ENCODE measurements at places on chromosomes 16 and 17.

GRCh38 chr17:45061606-45062205, 589 bp downstream of the NMT1 start:
- DNase-seq = no peak

- no peak for DNase-seq
Measured at GRCh38 chr16:11291091-11291703, 10.1 kb upstream of the PRM1 start.

DNA sequence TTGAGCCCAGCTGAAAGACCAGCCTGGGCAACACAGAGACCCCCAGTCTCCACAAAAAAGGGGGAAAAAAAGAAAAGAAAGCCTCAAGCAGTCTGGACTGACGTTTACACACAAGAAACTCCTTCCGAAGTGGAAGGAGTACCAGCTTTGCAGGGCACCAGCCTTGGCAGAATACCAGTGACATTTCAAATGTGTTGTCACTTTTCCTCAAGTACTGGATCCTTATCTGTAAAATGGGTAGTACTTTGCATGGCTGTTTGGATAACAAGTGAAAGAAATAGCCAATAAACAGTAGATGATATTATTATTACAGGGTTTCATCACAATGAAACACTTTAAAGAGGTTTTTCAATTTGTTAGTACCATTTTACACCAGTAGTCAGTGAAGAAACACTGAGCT, 14.2 kb downstream of the YWHAE start:
- no peak for DNase-seq

DNA sequence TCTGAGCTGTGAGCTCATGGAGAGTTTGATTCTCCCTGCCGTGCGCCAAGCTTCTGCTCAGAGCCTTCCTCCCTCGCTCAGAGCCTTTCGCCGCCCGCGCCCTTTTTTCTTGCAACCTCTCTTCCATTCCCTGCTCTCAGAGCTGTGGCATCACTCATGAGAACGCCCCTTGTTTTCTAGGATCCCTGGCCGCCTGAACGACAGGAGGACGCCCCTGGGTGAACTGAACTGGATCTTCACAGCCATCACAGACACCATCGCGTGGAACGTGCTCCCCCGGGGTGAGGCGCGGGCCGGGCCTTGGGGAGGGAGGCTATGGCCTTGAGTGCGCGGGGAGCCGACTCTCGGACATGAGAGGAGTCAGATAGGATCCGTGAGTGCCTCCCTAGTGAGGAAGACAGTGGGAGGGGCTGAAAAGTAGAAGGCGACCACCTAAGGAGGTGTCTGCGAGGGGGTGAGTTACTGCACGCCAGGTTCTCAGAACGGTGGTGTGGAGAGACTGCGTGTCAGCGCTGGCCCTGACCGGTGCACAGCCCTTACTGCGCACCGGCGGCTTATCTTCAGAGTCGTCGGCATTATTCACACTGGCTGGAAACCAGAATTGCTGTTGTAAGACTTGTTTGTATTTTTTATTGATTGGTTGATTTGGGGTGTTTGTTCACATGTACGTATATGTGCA, 169.5 kb upstream of the CHMP6 start:
- DNase-seq = peak; percentile 10

DNA sequence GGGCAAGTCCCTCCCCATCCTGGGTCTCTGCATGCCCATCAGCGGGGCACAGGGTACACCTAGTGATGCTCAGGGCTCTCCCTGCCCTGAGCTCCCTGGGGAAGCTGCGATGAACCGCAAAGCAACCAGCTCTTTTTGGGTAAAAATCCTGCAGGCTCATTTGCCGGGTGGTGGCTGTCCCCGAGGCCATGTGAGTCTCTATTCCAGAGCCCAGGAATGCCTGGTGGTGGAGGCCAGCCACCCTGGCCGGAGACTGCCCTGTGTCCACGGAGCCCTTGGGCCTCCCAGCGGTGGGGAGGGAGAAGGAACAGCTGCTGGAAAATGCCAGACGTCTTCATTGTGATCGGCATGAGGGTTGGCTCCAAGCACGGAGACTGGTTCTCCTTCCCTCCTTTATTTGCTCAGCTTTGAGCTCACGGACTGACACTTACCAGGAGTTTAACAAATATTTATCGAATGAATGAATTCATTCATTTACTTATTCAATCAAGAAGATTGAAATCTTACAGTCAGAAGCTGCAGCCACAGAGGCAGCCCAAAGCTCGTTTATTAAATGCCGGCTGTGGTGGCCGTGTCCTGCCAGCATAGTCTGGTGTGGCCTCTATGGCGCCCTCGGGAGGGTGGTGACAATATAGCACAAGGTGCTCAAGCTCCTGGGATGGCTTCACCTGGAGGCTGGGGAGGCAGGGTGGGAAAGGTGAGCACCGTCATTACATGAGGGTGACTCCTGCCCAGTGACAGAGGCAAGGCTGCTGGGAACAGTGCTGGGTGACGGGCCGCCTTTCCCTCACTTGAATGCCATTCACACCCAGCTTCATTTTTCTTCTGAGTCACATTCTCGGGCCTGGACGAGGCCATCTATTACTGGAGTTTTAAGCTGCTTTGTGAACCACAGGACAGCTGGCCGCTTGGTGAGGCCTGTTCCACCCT, 31.1 kb upstream of the JPH3 start:
- no peak for DNase-seq

DNA sequence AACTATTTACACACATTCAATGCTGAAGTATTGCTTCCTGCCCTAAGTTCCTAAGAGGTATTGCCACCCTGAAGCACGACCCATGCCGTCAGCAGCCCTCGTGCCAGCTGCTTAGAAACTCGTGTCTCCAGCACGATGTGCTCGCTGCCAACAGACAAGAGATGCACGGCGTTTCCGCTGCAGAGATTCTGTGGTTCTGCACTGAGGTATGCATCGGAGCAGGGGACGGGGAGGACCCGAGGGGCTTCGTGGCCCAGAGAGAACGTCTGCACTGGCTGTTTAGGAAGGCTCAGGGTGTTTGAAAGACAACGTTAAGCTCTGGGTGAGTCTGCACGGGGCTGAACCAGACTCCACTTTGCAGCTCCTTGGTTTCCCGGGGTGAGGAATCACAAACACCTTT, 82.7 kb upstream of the CREBBP start:
- peak; percentile 61 for DNase-seq

- no peak for DNase-seq
Measured at GRCh38 chr16:2791174-2791573, 3.8 kb upstream of the PRSS33 start.

- no peak for DNase-seq
Measured at GRCh38 chr16:81003610-81004460, 2.9 kb downstream of the CMC2 start.

- no peak for DNase-seq
Measured at GRCh38 chr17:59696682-59697277, 10.4 kb downstream of the PTRH2 start.

DNA sequence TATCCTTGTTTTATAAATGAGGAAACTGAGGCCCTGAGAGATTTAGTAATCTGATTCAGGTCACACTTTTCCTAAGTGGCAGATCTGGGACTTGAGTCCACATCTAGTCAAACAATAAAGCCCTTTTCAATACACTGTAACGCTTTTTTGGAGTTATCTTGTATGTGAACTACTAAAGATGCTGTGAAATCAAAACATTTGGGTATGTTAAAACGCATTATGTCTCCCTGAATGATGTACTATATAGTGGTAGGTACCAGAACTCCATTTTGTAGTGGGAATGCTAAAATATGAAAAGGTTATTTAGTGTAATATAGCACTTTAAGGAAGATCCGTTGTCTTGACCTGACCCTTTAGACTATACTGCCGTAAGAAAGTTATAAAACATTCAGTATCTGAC, 57.2 kb downstream of the NACA2 start:
- no peak for DNase-seq

GRCh38 chr17:82231312-82231561, 2.4 kb downstream of the SLC16A3 start:
- no peak for DNase-seq

DNA sequence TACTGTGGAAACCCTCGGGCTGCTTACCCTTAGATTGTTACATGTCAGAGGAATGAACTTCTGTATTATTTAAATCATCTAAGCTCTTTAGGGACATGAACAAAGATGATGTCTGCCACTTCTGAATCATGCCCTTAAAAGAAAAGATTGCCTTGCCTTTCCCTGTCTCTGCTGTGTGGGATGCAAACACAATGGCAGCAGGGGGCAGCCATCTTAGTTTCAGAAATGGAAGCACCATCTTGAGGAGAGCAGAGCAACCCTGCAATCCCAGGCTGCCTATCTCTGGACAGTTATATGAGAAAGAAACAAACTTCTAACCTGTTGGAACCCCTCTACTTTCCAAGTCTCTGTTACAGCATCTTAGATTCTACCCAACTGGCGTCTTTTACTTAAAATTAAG, 16.7 kb upstream of the HLF start:
- DNase-seq = no peak

DNA sequence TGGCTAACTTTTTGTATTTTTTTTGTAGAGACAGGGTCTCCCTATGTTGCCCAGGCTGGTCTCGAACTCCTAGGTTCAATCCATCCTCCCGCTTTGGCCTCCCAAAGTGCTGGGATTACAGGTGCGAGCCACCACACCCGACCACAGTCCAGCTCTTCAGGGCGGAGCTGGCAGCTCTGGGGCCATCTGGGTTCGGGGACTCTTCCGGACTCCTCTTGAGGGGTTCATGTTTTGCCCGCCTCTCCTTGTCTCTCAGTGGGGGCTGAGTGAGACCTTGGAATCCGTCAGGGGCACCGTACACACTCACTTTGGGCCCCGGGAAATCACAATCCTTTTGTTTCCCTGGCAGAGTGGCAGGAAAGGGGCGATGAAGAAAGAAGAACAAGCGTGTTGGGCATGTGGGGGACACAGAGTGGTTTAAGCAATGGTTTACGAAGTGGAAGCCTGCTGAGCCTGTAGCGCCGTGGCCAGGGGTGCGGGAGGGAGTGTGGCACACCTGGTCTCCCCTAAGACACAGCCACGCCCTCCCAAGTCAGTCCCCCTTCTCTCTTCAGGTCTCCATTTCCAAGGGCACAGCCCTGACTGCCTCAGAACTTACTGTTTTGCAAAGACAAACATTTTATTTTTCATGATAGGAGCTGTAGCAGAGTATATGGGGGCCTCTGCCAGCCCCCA, 26.1 kb downstream of the TNS4 start:
- no peak for DNase-seq

GRCh38 chr17:36921095-36921851, 16.0 kb upstream of the LHX1 start:
- no peak for DNase-seq

DNA sequence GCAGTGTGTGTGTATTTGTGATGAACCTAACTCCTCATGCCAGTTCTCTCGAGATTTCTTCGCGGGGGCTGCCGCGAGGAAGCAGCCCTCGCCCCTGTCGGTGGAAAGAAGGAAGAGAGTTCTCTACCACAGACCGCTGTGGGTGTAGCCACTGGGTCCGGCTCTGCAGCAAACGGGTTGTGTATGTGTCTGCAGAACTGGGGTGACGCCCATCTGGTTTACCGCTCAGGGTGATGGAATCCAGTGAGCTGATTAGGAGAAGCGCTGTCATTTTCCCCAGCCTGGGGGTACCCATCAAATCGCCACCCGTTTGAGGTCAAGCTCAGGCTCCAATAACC, 7.7 kb downstream of the CORO6 start:
- peak; percentile 72 for DNase-seq

GRCh38 chr17:64998436-64999190, 57.9 kb downstream of the GNA13 start:
- DNase-seq = no peak

DNA sequence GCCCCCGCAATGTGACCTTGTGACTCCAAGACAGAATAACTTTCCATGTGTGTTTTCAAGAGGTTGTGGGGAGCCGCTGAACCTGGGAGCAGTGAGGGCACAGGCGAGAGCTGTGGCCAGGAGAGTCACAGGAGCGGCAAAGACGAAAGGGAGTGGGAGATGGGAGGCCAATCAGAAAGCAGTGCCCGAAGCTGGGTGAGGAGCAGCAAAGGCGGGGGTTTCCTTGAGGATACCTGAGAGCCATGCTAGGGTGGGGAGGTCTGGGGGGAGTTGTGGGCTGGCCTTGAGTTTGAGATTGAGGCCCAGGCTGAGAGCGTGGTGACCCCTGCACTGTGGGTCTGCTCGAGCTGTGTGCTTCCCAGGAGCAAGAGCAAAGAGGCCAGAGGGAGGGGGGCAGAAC, 23.2 kb upstream of the NPTX1 start:
- DNase-seq = no peak

DNA sequence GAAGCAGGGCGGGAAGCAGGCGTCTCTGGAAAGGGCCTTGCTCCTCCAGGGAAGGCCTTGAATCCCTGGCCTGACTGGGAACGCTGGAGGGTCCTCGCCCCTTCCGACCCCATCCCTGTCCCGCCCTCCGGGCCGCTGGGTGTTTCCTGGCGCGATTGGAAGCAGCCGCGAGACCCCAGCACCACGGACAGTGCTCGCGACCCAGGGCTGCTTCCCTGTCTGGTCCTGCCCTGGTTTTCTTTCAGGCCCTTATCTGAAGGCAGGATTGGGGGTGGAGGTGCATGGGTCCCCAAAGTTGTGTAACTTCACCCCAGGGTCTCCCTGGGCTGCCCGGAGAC, 2.1 kb downstream of the MGAT5B start:
- DNase-seq = no peak

GRCh38 chr16:19118938-19119431, 5.2 kb downstream of the ITPRIPL2 start:
- no peak for DNase-seq

DNA sequence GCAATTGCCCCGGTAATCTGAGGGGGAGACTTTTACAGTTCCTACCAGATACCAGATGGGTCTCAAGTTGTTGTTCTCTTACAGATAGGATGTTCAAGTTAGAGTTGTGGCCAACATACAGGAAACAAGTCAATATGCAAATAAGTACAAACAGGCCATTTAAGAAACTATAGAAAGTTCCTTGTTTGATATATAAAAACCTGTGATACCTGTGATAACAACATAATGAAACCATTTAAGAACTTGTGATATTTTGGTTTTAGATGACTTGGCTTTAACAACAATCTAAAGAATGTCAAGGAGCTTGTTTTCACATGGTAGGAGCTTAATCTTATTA, 16.8 kb downstream of the CDR2 start:
- DNase-seq = no peak
